Inflammatory macrophage treated with lipopolysaccharide for 1 hour (primary cell): ENCODE measurements at places on chromosomes 7 and 10.
A peak's percentile ranks its signal among the peaks of the same experiment; 100 is the strongest.

GRCh38 chr7:81256991-81257390 is 338.1 kb upstream of the SEMA3C start:
- no peak for DNase-seq

DNA sequence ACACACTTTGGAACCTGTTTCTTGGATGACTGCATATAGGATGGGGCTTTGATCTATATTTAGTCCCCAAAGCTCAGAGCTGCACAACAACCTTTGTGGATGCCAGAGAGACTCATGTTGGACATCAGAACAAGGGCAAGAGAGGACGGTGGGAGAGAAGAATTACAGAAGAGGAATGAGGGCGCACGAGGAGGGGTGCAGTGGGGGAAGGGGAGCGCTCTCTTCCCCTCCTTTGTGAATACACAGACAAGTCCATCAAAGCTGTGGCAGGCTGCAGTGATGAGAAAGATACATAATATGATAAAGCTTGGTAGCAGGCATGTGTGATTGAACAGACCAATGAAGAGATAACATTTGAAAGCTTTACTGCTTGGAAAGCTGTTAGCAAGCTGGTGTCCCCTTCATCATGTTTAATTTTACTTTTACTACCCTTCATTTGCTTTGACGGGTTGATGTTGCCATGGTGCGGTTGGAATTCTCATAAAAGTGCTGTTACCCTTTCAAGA is 857.8 kb downstream of the KCNMA1 start:
- no peak for DNase-seq

- DNase-seq: no peak
Observed at GRCh38 chr7:2800220-2800930, 43.7 kb downstream of the GNA12 start.

GRCh38 chr10:97736403-97736901 is 476 bp upstream of the ZFYVE27 start:
- DNase-seq: no peak

- no peak for DNase-seq
Observed at GRCh38 chr10:65312876-65313275, 1613.0 kb upstream of the LRRTM3 start.

DNA sequence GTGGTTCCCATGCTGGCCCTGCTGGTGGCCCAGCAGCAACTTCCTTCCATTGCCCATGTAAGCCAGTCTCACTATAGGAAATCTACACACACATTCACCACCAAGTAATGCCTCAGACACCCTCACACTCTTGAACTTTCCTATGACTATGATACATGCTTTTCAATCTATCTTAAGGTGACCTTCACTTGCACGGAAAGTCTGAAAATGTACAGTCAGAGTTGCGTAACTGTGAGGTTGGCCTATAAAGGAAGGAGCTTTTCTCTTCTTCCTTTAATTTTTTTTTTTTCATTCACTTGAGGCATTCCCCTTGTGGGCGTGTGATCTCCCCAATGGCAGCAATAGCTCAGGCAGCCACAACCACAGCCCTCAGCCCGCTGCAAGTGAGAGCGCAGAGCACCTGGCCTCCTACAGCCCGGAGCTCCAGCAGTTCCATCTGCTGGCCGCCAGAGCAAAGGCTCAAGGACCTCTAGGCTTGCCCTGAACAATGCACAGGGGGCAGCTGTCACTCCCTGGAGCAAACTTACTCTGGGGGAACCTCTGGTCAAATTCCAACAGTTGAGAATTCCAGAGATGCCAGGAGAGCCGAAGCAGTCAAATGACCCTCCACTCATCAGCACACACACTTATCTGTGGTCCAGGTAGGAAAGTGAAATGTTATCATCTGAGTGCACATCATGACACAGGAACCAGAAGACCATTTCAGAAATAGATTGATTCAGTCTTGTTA is 123.1 kb upstream of the ADO start:
- peak; percentile 82 for DNase-seq

DNA sequence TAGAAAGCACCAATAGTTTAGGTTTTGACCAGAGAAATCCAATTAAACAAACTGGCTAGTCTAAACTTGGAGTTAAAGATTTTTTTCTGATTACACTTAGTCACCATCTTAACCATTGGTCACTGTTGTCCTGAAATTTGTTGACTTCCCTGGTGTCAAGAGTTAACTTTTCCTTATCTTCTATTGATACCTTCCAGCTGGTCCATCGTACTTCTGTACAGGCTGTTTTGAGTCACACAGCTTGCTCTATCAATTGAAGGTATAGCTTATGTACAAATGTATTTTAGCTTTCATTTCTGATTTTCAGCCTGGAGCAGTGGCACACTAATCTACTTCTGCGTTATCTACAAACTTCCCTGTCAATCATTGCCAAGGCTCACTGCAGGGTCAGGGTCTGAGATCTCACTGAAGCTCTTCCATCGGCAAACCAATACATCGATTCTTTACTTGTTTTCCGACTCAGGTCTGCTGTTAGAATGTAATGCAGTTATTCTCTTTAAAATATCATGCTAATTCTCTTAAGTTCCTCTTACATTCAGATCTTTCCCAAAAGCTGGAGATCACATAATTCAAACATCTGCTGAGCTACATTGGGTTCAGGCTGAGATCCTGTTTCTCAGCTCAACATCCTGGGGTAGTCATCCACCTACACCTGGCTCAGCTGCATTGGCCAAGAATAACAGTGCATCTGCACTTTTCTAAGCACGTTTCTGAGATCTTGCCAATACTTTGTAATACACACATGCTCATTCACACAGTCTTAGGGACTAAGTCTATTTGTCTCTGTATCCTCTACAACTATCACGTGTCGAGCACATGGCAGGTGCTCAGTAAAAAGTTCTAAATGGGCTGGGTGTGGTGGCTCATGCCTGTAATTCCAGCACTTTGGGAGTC is 11.3 kb downstream of the MRPS33 start:
- DNase-seq: no peak

GRCh38 chr10:87750817-87751216 is 67.2 kb downstream of the ATAD1 start:
- DNase-seq: no peak

DNA sequence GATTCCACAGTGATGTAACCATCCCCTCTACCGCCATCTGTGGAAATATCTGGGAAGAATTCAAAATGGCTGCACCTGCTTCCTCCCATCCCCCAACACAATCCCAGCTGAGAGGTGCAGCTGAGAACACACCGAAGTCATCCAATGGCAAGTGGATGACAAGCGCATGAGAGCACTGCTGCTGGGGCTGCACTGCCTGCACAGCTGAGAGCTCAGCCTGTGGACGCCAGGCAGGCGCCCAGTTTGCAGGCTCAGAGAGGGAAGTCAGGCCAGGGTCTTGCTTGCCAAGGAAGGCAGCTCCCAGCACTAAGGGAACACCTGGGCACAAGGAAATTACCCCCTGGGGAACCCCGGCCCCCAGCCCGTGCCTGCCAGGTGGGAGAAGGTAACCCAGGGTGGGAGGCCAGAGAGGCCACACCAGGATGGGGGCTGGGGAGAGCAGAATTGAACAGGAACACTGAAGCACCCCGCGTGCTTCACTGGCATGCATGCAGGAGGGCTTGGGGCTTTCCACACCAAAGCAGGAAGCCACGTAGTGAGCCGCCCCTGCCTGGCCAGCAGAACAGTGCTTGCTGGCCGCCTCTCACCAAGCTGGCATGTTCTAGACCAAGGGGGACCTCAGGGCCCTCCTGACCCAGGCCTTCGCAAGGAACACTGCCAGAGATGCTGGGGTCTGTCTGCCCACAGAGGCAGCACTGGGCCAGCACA is 46.2 kb downstream of the FAM53B start:
- DNase-seq: no peak

DNA sequence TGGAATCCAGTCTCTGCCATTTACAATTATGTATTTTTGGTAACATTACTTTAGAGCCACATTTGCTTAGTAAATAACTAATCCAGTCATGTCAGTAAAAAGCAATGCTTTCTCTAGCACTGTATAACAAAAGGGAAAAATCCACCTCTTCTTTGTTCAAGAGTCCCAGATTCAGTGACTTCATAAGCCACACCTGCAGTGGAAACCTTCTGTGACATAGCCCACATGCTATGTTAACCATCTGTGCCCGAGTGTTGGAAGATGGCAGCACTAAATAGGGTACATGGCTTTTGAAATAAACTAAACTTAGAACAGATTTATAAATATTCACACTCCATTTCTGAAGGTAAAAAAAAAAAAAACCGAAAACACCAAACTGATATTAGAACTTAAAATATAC is 83.0 kb downstream of the CTTNBP2 start:
- no peak for DNase-seq

DNA sequence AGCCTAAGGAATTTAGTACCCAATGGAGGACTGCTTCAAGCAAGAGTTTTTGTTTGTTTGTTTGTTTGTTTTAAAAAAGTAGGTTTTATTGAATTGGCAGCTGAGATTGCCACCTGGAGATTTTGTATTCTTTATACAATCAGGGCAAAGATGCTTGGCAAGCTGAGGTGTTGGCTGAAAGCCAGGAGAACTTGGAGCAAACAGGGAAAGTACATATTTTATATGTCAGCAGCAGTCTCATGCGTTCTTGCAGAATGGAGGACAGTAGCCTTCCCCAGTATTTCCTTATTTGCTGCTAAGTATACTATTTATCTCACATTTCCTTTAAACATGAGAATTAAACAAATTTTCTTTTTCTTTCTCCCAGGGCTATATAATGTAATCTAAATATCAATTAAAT is 22.6 kb upstream of the ICA1 start:
- DNase-seq: no peak

GRCh38 chr7:87218796-87219544 is 562 bp downstream of the TMEM243 start:
- peak; percentile 86 for DNase-seq

DNA sequence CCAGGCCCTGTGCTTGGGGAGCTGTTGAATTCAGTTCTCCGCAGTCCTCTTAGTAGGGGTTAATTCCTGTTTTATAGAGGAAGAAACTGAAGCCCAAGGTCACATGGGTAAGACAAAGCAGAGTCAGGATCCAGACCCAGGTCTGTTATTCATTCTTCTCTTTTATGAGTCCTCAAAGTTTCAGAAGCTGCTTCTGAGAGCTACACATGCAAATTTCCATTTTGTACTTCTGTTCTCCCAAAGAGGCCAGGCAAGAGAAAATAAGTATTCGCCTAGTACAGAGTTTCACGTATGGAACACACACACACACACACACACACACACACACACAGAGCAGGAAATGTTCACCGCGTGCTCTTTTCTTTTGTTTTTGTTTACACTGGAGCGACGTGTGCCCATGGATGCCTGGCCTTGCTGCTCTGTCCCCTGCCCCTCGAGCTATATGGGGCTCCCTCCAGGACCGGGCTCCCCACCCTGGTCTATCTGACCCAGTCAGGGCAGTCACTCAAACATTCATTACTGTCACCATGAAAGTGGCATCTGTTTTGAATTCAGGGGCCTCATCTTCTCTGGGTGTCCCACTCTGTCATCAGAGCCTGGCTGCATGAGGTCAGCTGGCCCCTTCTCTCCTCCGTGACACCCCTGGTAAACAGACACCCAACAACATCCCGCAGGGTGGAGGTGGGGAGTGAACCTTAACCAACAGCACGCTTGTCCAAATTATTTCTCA is 84.4 kb downstream of the TNS3 start:
- DNase-seq: peak; percentile 82

DNA sequence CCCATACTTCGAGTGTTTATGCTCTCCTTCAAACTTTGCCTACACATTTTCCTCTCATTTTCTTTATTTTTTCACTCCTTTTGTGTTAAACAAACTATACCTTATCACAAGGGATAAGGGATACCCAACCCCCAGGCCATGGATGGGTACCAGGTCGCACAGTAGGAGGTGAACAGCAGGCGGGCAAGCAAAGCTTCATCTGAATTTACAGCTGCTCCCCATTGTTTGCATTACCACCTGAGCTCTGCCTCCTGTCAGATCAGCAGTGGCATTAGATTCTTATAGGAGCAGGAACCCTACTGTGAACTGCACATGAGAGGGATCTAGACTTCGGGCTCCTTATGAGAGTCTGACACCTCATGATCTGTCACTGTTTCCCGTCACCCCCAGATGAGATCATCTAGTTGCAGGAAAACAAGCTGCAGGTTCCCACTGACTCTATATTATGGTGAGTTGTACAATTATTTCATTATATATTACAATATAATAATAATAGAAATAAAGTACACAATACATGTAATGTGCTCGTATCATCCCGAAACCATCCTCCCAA is 28.5 kb downstream of the ZC3HC1 start:
- DNase-seq: no peak

DNA sequence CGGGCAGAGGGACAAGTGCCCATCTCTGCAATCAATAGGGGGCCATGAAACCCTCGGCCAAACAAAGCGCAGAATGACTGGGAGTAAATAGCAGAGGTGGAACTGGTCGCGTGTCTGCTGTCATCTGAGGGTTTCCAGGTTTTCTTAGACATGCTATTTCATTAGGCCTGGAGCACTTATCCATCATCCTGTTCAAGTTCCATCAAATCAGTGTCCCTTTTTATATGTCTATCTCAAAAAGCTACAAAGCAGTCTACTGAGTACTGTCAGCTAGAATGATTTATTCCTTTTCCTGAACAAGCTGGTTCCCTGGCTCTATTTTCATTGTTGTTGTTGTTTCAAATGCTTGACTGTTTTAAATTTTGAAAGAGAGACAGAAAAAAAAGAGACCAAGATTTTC is 590.5 kb downstream of the PARD3 start:
- no peak for DNase-seq

DNA sequence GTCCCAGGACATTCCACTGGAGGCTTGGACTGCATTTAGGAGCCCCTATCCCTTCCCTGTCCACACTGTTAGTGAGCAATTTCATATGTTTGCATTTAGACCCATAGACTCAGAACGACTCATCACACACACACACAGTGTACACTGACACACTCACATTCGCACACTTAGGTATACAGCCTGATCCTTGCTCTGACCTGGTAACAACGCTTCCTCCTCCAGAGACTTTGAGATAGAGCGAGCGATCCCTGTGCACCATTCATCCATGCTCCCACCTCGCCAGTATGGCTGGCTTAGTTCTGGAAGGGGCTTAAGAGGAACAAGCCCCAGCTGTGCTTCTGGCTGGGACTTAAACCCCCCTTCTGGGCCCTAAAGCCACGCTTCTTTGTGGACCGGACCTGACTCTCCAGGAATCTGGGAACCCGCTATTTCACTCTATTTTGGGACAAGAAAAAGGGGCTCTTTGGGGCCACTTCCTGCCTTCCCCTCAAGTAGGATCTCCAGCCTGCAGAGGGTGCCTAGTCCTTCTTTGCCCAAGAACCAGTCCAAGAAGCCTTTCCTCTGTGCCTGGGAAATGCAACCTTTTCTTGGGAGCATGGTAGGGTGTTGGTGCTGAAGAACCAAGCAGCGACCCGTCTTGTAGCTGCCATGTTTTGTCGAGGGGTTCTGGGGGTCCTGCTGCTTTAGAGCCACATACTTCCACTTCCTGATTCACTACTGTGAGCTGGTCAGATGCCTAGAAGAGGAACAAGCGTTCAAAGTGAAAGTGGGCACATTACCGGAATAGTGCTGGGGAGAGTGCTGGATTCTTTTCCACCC is 1.1 kb upstream of the HOXA13 start:
- DNase-seq: peak; percentile 55

GRCh38 chr10:122239578-122240257 is 31.4 kb upstream of the BTBD16 start:
- no peak for DNase-seq

DNA sequence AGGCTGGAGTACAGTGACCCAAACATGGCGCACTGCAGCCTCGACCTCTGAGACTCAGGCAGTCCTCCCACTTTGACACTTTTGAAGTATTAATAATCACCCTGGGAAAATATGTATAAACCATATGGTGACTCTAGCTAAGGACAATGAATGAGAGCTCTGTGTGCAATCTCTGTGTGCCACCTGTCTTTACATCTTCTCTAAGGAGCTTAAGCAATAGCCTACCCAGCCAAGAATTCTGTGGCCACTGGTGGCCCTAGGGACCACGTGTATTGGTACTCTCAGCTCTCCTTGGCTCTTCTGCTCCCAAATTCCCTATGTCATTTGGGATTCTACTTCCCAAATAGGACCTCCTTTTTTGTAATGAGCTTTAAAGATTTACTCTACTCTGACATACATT is 23.7 kb downstream of the FGF8 start:
- no peak for DNase-seq
